ENCODE measurements at places on chromosomes 3 and 15.

GRCh38 chr15:39792844-39793335 is 10.2 kb upstream of the FSIP1 start:
- DNase-seq: no peak

GRCh38 chr3:41673650-41674049 is 288.3 kb downstream of the ULK4 start:
- DNase-seq: no peak

DNA sequence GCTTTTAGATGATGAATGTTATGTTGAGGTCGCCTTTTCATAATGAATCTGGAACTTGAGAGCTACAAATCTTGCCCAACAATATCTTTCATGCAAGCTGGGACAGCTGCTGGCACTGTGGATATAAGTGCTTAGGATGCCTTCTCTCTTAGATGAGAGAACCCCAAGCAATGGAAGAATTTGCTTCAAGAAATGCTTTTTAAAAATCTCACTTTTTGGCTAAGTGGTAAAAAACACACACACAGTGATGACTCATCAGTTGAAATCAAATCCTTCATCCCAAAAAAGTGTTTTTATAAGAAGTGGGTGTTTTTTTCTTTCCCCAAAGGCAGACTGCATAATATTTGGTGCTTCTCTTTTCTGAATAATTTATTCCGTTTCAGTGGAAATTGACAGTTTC is 38.4 kb upstream of the GALNT15 start:
- DNase-seq: no peak

- DNase-seq: no peak
Observed at GRCh38 chr15:51672155-51672687, 9.1 kb upstream of the SCG3 start.

DNA sequence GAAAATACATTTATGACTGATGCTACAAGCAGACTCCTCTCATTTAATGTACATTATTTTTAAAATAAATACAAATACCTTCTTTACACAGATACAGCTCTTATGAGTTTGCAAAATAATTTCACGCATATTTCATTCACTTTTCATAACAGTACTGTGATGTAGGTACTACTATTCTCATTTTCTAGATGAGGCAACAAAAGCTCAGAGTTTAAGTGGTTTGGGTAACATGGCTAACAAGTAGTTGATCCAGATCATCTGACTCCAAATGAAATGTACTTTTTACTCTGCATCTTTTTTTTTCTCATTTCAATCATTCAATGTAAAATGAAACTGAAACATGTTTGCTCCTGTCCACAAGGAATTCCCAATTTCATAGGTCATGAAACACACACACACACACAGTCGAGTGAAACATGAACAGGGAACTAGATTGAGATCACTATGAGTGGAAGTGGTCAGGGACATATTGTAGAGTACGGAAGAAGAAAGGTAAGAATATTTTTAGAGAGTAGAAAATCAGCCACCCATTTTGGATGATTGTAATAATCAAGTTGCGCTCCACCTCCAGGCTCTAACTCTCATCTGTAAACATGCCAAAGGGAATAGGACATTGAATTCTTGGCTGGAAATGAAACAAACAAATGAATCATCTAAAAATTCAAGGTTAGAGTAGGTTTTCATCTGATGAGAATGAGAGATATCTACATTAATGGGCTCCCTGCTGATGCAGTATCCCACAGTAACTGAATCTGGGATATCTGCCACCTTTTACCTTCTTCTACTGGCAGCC is 92.4 kb downstream of the CLDN1 start:
- DNase-seq: no peak

DNA sequence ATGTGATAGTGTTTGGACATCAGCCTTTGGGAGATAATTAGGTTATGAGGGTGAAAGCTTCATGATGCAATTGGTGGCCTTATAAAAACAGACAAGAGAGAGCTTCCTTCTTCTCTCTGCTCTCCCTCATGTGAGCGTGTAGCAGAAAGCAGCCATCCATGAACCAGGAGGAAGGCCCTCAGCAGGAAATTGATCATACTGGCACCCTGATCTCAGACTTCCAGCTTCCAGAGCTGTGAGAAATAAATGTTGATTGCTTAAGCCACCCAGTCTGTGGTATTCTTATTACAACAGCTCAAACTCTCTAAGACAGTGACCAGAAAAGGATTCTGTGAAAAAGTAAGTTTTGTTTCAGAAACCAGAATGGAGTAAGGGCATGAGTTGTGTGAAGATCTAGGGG is 13.3 kb downstream of the STAC start:
- no peak for DNase-seq

DNA sequence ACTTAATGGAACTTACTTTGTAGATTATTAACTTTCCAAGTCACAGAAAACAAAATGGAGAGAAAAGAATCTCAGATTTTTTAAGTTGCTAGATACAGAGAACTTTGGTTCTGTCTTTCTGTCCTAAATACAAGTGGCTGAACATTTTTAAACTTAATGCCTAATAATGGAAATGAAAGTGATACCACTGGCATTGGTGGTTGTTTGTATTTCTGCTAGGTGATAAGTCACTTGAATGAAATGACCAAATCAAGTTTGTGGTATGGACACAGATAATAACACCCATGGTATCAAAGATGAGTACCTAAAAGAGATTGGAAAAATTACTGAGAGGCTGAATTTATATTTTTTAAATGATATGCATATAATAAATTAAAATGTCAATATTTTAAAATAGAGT is 502.1 kb downstream of the CNTN6 start:
- DNase-seq: no peak

DNA sequence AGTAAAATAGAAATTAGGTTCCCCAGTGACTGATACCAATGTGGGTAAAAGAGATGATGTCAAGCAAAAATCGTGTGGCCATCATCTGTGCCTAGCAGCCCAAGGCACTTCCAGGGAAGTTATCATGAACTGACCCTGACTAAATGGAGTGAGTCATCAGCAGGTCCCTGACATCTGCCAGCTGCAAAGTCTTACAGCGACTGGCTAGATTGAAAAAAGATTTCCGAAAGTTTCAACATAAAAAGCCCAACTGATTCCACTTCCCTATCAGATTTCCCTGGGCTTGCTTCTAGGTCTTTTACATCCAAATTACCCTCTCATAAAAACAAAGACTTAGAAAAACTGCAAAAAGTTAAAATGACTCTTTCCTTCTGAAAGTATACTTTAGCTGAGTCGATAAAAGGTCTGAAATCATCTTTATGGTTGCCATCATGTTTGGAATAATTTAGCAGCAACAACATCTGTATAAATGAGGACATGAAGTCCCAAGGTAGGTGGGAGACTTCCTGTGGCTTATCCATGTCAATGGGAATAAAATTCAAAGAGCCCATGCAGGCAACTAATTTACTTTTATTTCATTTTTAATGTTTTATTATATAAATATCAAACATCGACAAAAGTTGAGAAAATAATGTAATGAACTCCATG is 342.8 kb downstream of the ERC2 start:
- no peak for DNase-seq

- no peak for DNase-seq
Observed at GRCh38 chr15:45641374-45641781, 6.5 kb downstream of the SQOR start.

GRCh38 chr3:60056404-60056803 is 1006.6 kb upstream of the CFAP20DC start:
- DNase-seq: no peak

DNA sequence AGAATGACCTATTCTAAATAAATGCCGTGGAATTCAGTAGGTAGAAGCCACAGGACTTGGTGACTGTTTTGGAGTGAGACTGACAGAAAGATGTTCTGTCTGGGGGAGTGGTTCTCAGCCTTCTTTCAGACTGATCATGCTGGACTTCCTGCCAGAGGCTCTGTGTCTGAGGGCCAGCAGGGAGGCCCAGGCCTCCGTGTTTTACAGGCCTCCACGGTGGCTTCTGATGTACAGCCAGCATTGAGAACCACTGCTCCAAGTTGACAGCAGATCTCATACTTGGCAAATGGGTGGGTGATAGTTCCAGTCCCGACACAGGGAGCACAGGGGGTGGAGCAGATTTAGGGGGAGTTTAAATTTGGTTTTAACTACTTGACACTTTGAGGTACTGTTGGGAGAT is 6.7 kb upstream of the PIGZ start:
- DNase-seq: no peak

- no peak for DNase-seq
Observed at GRCh38 chr3:170766823-170767575, 103.0 kb downstream of the RPL22L1 start.

GRCh38 chr3:160114355-160114995 is 110.7 kb upstream of the C3orf80 start:
- no peak for DNase-seq

DNA sequence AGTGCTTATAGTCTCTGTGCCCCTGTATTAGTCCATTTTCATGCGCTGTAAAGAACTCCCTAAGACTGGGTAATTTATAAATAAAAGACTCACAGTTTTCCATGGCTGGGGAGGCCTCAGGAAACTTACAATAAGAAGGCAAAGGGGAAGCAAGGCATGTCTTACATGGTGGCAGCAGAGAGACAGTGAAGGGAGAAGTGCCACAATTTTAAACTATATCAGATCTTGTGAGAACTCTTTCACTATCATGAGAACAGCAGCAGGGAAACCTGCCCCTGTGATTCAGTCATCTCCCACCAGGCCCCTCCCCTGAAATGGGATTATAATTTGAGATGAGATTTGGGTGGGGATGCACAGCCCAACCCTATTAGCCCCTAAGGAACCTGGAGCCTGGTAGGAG is 243.2 kb downstream of the EDEM1 start:
- no peak for DNase-seq

- peak; percentile 46 for DNase-seq
Observed at GRCh38 chr3:53134631-53135232, 4.5 kb upstream of the RFT1 start.

- DNase-seq: no peak
Observed at GRCh38 chr3:129304146-129304961, 25.7 kb downstream of the HMCES start.

GRCh38 chr3:172622916-172623700 is 87.8 kb downstream of the NCEH1 start:
- DNase-seq: peak; percentile 5

GRCh38 chr3:142319094-142319493 is 93.7 kb upstream of the GK5 start:
- no peak for DNase-seq

- no peak for DNase-seq
Observed at GRCh38 chr3:132448216-132448961, 31.1 kb downstream of the DNAJC13 start.

DNA sequence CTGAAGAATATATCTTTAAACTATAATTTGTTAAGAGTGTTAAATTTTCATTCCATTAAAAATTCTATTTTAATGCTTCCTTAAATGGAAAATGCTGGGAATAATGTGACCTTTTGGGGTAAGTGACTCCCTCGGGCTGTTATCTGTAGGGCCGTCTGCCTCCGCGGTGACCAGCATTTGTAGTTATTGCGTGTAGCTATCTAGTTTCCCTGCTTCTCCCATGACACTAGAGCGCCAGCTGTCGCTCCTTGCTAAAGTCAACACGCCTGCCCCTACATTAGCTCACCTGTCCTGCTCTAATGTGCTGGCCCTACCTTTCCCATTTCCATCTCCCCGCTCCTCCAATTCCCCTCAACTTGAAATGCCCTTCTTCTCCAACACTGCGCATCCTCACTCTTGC is 12.4 kb upstream of the CHRM5 start:
- DNase-seq: no peak

DNA sequence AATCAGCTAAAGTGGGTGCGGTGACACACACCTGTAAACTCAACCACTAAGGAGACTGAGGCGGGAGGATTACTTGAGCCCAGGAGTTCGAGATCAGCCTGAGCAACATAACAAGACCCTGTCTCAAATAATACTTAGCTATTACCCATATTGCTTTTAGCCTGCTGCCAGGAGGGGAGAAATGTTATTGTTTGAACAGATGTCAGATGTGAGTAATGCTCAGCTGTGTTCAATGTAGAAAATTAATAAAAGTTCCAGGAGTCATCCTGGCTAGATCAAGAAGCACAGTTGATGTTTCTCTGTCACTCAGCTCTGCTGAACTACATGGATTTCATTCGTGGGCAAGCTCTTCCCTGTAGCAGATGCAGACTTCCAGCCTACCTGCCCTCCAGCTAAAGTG is 22.2 kb downstream of the LSM3 start:
- no peak for DNase-seq

DNA sequence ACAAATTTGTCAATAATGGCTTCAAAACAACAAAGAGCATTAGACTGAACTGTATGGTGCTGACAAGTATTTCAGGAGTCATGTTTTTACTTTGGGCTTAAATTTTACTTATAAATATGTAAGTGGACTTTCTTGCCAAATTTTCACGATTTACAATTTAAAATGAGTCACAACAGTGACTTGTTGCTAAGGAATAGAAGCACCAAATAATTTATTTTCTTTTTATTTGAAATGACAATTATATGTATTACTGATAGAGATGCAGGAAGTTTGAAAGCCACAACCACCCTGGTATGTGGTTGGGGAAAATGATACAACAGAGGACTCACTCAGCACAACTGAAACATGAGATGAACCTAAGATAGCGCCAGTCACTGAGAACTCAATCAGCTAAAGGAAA is 90.3 kb downstream of the FMN1 start:
- no peak for DNase-seq

DNA sequence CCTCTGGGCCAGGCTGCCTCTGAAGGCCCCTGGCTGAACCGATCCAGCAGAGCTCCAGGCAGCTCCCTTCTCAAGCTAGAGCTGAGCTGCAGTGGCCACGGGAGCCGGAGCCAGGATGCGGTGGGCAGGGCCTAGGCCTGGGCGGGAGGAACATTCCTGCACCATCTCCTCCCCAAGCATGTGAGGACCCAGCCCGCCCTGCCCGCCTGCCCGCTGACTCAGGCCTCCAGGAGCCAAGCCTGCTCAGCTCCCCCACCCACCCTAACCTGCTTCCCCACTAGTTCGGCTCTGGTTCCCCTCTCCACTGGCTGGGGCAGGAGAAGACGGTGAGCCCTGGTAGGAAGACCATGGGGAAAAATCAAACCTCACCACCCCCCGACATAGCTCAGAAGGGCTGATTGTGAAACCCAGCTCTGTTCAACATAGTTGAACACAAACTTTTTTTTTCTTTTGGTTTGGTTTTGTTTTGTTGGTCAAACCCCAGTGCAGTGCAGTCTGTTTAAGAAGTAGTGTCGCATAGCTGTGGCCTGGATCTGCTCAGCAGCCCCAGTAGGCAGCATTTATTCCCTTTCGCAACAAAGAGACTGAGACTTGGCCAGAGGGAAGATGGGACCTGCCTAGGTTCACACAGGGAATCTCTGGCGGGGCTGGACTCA is 13.5 kb downstream of the SNX33 start:
- no peak for DNase-seq

DNA sequence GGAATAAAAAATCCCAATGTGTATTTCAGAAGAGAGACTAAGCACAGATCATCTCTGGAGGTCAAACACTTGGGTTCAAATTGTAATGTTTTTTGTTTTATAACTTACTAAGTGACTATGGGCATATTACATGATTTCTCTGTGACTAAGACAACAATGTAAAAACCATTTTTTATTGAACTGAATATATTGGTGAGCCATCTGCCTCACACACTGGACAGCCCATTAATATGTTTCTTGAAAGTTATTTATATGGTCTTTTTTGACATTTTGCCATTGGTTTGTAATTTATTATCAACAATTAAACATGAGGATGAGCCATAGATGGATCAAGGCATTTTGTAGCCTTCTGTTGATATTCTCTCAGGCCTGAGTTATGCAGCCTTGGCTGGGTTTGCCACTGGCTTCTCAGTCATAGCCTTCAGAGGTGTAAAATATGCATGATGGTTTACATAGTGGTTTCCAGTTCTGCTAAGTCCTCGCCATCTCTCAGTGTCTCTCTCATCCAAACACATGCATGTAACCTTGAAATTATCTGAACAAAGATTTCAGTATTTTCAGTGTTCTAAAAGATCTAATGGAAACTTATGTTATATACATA is 997.2 kb downstream of the DIPK2A start:
- no peak for DNase-seq

GRCh38 chr3:134904776-134905646 is 110.0 kb downstream of the EPHB1 start:
- no peak for DNase-seq

All from stimulated activated naive CD4-positive, alpha-beta T cell treated with Interleukin-2 at 50 U/mL for 16 hours (primary cell).